ENCODE measurements at places on chromosomes 12 and 14.

DNA sequence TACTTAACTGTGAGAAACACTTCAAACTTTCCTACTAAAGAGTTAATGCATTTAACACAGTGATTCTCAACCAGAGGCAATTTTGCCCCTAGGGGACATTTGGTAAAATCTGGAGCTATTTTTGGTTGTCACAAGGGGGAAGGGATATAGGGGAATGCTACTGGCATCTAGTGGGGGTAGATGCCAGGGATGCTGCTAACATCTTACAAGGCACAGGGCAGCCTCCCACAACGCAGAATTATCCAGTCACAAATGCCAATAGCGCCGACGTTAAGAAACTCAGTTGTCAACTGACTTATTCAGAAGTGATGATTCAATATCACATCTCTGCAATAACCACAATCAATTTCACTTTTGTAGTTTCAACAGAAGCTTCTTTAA, 2.0 kb downstream of the EEA1 start:
- no peak for DNase-seq

GRCh38 chr12:110229409-110229808, 51.6 kb upstream of the ATP2A2 start:
- no peak for DNase-seq

DNA sequence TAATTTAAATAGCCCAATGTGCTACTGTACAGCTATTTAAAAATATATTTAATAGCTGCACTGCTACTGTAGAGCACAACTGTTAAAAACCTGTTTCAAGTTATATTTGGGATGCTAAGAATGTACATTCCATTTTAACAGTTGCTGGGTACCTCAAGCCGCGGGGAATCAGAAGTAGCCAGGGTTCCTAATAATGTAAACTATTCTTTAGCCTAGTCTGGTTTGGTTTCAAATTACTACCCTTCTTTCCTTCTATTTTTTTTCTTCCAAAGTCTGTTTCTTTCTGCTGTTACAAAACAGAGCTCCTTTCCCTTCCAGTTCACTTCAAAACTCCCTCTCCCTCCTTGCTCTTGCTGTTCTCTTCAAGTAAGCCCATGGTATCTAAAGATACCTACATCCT, 21.3 kb downstream of the SCAF11 start:
- DNase-seq, result no peak

DNA sequence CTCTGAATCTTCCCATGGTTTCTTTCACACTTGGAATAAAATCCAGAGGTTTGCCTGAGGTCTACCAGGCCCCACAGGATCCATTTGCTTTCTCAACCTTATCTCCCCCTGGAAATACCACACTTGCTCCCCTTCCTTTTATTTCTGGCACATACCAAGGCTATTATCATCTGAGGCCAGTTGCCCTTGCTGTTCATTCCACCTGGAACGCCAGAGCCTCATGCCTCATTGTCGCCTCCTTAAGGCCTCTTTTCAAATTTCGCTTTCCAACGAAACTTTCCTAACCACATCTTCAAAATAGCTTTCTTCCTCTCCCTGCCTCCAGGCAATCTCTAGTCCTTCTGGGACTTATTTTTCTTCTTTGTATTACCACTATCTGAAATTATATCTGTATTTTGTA, 11.2 kb upstream of the LRIG3 start:
- no peak for DNase-seq

DNA sequence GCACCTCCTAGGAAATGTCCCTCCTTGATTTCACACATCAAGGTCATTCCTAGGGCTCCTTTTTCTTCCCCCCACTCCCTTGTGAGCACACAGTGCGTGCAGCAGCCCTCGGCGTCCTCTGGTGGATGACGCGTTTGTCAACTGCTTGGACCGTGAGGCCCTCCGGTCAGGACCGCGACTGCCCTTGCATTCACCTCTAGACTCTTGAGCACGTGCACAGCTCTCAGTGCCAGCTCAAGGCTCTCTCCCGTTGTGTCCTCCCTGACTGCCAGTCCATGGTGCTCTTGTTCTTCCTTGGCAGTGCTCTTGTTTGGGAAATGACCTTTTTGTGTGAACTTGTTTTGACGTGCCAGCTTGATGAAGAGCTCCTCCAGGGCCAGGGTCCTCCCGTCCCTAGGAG, 67.9 kb downstream of the TSPAN9 start:
- no peak for DNase-seq

- no peak for DNase-seq
Observed at GRCh38 chr14:65032319-65032718, 45.6 kb downstream of the FNTB start.

- peak; percentile 95 for DNase-seq
Observed at GRCh38 chr12:89789862-89790261, 81.2 kb upstream of the ATP2B1 start.

- no peak for DNase-seq
Observed at GRCh38 chr12:49703647-49704137, 3.5 kb downstream of the FMNL3 start.

- no peak for DNase-seq
Observed at GRCh38 chr14:102868956-102869547, 53.4 kb upstream of the AMN start.
